HEK293T (cell line): ENCODE measurements at places on chromosomes 11 and 22.

DNA sequence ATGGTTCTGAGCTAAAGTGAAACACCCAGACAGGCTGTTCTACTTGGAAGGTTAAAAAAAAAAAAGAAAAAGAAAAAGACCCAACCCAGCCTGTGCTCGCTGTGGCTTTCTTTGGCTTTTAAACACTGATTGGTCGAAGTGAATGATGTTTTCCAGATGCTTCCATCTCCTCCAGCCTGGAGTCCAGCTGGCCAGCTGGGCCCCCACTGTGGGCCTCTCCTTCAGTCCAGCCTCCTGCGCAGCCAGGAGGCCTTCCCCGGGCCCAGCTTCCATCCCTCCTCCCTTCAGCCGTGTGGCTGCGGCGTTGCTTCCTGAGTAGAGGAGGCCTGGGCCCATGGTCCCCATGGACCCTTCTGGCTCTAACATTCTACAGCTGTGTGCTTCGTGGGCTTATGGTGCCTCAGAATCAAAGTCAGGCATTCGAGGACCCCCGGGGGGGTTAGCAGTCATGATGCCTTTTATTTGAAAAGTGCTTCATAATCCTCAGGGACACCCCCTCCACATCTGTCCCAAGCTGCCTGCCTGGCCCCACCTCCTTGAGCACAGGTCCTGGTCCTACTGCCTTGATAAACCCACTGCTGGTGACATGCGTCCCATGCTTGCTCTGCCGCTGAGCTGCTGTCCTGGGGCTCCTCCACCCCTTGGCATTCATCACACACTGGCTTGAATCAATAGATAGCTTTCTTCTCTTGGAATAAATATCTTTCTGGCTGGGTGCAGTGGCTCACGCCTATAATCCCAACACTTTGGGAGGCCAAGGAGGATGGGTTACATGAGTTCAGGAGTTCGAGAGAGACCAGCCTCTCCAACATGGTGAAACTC, 42.2 kb upstream of the FBLN1 start:
- DNase-seq = no peak

GRCh38 chr11:1289211-1289935, 20.1 kb downstream of the TOLLIP start:
- DNase-seq = no peak

DNA sequence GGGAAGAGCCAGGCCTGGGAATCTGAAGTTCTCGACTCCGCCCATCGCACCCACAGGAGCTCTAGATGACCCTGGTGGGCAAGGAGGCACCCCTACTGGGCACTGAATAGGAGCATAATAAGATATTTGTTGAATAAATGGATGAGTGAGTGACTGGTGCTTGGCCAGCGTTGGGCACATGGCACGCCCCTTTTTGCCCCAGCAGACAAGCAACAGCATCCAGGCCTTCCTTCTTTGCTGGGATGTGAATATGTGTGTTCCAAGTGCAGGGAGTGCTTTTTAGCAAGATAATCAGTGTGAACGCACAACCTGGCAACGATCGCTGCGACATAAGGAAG, 443 bp upstream of the CELF1 start:
- DNase-seq = no peak

GRCh38 chr11:30586251-30587144, at the start of gene MPPED2:
Gene MPPED2 (minus strand): TSS chr11:30586353. CDS start chr11:30580373, 5,980 bp downstream.
- DNase-seq = peak; percentile 74

DNA sequence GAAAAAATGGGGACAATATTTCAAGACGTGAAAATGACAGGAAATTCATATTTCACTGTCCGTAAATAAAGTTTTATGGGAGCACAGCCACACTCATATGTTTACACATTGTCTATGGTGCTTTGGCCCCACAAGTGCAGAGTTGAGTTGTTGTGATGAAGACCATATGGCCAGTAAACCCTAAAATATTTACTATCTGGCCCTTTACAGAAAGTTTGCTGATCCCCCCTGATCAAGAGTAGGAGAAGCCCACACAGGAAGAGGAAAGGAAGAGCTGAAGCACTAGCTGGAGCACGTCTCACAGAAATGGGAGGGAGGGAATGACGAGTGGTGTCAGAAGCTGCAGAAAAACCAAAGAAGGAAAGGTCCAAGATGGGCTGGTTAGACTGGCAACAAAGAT, 78.8 kb downstream of the TNRC6B start:
- DNase-seq = no peak

- DNase-seq = no peak
Observed at GRCh38 chr22:44999231-44999630, 10.6 kb downstream of the PHF21B start.

DNA sequence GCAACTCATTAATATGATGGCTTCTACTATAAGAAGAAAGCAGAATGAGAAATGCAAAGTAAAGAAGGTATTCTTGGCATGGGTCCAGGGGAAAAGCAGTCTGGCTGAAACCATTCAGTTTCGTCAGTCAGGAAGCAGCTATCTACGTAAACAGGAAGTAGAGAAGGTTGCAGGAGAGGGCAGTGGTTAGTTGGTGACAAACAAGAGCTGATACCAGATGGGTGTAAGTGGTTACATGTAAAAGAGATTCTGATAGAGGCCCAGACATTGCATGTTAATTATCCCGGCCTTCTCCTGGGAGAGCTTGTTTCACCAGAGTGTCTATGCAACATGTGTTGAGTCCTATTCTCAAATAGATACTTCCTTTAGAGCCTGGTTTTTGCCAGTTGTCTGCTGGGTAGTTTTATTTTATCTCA, 58.4 kb upstream of the PSMA1 start:
- no peak for DNase-seq

DNA sequence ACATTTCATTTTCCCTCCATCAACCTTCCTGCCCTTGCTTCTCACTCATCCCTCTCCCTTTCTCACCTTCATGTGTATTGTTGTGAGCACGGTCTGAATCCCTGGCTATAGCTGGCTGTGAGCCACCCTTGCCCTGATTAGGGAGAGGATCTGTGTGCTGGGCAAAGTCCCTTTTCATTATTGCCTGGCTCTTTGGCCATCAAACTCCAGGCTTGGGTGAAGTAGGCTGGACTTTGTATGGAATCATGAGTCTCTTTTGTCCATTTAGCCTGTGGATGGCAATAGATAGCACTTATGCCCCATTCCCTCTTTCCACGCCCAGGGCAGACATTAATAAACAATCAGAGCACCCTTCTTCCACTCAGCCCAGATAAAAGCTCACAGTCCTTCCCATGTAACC, 6.7 kb downstream of the MYO18B start:
- DNase-seq = no peak

DNA sequence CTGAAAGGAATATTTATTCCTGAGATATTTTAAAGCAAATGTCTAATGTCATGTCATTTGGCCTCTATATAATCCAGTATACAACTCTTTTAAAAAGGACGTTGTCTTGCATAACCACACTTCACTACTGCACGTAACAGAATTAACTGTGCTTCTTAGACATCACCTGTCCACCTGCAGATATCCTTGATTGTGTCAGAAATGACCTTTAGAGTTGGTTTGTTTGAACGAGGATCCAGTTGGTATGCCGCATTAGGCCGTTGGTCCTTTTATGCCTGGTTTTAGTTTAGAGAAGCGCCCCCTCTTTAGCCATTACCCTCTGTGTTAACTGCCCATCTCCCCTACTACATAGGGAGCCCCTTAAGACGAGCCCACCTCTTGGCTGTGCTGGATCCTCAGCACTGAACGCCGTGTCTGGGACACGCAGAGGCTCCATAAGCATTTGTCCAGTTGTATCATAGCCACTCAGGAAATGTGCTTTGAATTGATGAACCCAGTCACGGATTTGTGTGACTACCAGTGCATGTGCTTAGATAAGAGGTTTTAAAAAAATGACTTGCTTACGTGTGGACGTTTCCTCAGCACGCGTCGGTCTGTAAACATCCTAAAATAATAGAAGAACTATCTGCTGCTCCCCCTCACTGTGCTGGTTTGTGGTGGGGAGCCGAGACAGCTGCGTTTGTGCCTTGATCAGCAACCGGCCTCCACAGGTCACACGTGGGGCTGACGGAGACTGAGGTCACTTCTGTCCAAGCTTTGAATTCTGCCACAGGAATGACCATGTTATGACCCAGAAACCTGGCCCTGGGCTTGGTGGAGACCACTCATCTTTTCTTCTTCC, 4.0 kb downstream of the MICAL2 start:
- no peak for DNase-seq

- no peak for DNase-seq
Observed at GRCh38 chr22:42928969-42929837, 72.1 kb upstream of the ARFGAP3 start.

- DNase-seq = no peak
Observed at GRCh38 chr22:39431821-39432251, 25.0 kb upstream of the MGAT3 start.

- DNase-seq = no peak
Observed at GRCh38 chr11:2380807-2381350, 3.8 kb downstream of the CD81 start.
